ENCODE measurements at places on chromosomes 1 and 21.

DNA sequence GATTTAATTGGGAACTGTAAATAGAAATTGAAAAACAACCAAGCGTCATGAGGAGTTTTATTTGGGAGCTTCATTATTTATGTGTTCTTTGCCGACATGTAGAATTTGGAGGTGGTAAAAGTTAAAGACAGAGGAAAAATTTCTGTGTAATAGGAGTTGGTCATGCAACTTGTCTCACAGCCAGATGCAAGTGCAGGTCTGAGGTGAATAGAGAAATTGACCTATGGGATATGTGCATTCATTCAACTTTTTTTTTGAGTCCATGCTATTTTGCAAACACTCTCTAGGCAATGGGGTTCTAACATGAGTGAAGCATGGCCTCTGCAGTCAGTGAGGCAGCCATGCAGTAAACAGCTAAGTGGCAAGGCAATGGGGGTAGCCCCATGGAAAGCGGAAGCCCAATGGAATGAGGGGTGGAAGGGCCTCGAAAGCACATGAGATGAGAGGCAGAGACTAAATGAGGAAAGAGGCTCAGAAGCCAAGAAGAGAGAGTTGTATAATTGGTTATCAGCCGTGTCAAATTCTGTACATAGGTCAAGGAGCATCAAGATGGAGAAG is 56.4 kb upstream of the NRIP1 start:
- DNase-seq = no peak

DNA sequence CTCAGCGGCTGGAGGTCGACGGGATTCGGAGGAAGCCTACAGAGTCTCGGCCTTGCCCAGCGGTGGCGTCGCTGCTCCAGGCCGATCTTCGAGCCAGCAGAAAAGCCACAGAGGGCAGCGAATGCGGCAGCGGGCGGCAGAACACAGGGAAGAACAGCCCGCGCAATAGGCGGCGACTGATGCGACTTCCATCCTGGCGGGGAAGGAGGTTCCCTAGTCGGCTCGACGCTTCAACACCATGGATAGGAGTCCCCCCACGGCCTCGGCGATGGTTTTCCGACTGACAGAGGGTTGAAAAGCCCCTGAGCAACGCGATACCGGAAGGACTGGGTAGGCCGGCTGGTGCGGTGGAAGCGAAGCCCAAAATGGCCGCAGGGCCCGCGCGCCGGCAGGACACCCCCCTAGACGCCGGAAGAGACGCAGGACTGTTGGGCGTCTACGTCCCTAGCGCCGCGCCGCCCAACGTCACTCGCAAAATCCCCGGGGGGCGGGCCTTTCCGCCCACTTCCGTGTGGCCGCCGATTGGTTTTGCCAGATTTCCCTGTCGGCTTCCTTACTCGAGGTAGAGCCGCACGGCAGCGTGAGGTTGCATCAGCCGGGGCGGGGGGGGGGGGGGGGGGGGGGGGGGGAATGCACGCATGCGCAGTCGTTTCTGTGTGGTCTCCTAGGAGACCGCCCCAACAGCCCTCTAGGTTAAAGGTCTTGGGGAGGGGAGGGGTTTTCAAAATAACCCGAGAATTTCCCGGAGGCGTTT is at the start of gene PPP1R15B:
Gene PPP1R15B (minus strand): TSS at position 367 of the 754 bp plus-strand sequence. CDS start 406 bp downstream, outside the sequence.
- peak; percentile 93 for DNase-seq

DNA sequence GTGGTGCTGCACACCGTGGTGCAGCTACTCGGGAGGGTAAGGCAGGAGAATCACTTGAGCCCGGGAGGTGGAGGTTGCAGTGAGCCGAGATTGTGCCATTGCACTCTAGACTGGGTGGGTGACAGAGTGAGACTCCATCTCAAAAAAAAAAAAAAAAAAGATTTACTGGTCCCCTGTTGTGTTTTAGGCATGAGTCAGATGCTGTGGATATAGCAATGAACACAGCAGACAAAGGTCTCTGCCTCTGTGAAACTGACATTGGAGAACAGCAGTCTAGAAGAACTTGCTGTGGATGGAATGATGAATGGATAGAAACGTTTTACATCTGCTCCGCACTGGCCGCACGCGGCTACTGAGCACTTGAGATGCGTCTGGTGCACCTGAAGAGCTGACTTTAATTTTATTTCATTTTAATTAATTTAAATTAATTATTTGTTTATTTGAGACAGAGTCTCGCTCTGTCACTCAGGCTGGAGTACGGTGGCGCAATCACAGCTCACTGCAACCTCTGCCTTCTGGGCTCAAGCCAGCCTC is 24.5 kb upstream of the EPHA2 start:
- no peak for DNase-seq

DNA sequence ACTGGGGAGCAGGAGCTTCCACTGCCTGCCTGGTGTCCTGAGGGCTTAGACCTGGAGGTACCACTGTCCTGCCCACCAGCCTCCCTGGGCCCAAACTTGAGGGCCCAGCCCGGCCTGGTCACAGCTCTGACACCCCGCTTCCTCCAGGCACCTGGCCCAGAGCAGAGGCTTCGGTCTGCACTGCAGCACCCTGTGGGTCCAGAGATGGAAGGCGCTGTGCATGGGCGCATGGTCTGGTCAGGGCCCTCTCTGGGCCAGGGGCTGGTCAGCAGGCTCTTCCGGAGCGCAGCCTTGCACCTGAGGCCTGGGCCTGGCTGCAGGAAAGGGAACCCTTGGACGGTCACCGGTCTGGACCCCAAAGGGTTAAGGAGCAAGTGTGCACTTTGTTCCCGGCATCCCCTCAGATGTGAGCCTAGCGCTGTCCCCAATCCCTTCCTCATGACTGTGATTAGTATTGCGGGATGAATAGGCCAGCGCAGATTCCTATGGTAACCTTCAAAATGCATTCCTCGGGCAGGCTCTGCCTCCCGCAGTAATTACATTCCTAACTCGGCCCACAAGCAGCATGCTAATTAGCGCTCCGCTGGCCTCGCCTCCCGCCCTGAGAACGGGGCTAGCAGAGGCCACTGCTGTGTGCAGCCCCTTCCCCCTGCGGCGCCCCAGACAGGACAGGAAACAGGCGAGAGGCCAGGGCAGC is 36.3 kb downstream of the PRDM16 start:
- DNase-seq = no peak

GRCh38 chr1:219905524-219905923 is 22.8 kb downstream of the SLC30A10 start:
- DNase-seq = no peak

GRCh38 chr1:15405106-15405850 is 4.4 kb upstream of the EFHD2 start:
- no peak for DNase-seq

DNA sequence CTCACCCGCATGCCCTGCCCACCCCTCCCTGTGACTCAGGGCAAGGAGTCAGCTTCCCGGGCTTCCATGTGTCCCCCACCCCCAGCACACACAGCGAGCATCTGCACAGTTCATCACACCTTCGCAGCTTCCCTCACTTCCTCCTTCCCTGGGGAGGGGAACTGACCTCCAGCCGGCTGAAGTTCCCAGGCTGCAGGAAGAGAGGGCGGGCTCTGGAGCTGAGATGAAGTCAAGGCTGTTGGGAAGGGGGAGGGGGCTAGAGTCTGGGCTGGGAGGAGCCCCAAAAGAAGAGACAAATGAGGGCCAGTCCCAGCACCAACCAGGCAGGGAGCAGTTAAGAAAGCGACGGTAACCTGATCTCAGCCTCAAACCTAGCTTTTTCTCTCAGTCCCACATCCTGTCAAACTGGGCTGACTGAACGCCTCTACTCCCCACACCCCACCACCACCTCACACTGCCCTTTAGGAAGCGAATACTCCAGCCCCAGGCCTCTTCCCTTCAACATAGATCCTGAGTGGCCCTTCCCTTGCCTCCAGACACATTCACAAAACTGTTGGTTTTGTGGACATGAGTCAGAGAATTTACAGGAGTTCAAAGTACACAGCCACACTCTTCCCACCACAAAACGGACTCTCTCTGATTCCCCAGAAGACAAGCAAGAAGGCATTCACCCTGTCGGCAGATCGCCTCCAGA is 1.8 kb downstream of the RHOC start:
- peak; percentile 93 for DNase-seq

GRCh38 chr1:181504399-181504842 is 21.1 kb downstream of the CACNA1E start:
- no peak for DNase-seq

DNA sequence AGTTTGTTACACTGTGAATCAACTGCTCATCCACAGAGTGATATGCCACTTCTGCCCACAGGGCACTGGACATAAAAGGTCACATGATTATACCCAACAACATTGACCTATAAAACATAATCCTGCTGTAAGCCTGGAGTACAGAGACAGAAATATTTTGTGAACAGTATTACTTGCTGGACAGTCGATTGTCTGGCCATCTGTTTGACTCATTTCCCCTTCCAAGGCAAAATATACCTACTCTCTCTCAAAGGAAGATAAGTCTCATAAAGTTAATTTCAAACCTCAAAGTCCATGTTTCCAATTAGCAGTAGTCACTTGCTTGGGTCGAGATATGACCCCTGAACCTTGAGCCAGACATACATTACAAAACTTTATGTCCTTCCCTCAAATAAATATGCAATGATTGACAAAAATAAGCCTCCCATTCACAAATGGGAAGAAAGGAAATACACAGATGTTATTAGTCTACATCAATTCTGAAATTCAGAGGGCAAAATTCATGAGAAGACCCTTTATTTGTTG is 39.3 kb upstream of the RGS18 start:
- DNase-seq = no peak

DNA sequence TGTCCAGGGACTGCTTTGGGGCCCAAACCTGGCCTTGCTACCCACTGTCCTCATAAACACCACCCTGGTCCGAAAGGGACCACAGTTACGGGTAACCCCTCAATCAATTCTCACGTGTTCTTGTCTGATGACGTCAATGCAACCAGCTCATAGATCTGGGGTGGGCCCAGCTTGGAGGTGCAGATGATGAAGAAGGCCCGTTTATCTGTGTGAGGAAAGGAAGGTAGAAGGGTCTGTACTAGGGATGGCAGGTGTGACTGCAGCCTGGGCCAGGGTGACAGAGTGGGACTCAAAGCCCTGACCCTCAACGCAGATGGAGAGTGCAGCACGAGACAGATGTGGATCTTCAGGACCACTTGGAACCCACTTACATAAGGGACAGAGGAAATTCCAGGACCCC is 22.1 kb downstream of the LRRC71 start:
- no peak for DNase-seq

- DNase-seq = no peak
Measured at GRCh38 chr1:18302788-18303413, 177.8 kb upstream of the KLHDC7A start.

- DNase-seq = no peak
Measured at GRCh38 chr1:30285501-30285932, 437.9 kb downstream of the MATN1 start.

- DNase-seq = no peak
Measured at GRCh38 chr21:33256019-33256418, 10.1 kb upstream of the IL10RB start.

- no peak for DNase-seq
Measured at GRCh38 chr1:200034761-200035396, 7.4 kb downstream of the NR5A2 start.

- DNase-seq = no peak
Measured at GRCh38 chr21:35882791-35883240, 177.5 kb downstream of the SETD4 start.

DNA sequence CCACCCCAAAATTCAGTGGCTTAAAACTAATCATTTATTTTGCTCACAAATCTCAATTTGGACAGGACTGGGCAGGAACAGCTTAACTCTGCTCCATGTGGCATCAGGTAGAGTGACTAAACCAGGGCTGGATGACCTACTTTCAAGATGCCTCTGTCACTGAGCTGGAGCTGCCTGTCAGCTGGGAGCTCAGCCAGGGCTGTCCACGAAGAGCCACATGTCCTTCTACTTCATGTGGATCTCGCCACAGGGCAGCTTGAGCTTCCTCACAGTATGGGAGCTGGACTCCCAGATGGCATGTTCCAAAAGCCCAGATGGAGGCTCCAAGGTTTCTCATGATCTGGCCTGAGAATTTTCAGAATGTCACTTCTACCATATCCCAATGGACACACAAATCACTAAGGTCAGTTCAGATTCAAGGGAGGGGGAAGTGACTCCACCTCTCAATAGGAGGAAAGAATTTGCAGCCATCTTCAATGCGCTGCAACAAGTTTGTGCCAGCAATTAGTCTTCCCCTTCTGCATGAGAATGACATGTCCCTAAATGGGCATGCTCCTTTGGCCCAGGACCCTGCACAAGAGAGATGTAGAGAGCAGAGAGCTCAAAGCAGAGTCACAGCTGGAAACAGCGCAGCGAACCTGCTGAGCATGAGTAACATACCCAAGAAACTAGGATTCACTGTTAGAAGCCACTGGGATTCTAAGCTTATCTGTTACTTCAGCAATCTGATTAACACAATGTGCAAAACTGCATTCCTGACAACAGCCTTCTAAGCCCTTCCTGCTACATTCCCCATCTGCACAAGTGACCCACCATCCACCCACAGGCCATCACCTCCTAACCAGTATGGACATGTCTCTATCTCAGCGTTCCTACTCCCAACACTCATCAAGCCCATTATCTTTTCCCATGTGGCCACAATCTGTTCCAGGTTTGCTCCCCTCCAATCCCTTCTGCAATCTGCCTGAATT is 17.0 kb downstream of the HLCS start:
- DNase-seq = no peak

DNA sequence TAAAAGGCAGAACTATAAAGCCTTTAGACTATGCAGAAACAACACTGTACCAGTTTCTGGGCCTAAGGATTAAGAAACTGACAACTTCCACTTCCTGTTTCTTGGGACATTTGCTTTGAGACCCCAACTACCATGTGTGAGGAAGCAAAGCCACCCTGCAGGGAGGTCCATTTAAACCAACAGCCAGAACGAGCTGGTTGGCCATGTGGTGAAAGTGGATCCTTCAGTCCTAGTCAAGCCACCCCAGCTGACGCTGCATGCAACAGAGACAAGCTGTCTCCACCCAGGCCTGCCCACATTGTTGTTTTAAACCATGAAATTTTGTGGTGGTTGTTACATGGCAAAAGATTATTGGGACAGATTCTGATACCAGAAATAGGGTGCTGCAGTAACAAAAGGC is 31.8 kb upstream of the SLFNL1 start:
- DNase-seq = no peak

DNA sequence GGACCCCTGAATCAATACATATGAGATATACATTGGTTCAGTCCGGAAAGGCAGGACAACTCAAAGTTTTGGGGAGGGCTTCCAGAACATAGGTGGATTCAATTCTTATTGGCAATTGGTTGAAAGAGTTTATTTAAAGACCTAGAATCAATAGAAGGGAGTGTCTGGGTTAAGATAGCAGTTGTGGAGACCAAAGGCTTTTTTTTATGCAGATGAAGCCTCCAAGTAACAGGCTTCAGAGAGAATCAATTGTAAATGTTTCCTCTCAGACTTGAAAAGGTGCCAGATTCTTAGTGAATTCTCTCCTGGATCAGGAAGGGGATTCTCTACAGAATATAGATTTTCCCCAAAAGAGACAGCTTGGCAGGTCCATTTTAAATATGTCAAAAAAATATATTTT is 27.0 kb upstream of the CD5L start:
- no peak for DNase-seq
